CD14-positive monocyte (primary cell): ENCODE measurements at places on chromosomes 5 and 9.

DNA sequence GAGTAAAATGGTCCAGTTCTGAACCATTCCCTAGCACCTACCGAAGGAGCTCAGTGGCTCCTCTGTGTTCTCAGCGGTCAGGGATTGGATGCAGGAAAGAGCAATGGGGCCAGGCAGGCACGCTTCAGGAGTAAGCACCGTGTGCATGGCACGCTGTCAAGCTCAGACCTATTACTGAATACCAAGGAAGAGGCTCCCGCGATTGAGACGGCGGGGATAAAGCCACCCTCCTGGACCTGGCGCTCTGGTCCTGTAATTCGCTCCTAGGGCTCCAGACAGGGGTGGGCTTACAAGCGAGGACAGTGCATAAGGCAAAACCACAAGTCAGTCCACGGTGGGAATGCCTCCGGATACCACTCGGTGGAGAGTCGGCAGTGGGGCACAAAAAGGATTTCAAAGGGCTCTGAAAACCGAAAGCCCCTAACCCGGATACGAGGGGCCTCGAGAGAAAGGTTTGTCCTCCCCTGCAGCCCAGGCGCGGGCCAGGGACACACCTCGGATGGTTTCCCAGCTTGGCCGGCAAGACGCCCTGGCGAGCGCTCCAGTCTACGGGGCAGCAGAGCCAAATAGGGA is 988 bp downstream of the OXCT1 start:
- DNase-seq = no peak

DNA sequence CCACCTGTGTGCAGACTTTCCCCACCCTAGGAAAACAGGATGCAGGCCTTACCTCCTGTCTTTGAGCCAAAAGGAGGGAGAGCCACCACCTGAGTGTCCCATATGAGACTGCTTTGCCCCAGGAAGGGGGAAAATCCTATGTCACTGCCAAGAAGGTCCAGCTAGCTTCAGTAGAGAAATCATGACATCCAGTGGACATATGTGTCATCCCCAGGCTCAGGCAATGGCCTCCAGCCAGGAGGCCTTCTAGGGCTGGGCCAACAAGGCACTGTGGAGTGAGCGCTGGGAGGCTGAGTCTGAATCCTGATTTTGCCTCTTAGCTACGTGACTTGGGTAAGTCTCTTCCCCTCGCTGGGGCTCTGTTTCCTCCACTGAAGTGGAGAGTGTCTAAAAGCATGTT is 60.2 kb downstream of the SMIM23 start:
- DNase-seq = no peak

DNA sequence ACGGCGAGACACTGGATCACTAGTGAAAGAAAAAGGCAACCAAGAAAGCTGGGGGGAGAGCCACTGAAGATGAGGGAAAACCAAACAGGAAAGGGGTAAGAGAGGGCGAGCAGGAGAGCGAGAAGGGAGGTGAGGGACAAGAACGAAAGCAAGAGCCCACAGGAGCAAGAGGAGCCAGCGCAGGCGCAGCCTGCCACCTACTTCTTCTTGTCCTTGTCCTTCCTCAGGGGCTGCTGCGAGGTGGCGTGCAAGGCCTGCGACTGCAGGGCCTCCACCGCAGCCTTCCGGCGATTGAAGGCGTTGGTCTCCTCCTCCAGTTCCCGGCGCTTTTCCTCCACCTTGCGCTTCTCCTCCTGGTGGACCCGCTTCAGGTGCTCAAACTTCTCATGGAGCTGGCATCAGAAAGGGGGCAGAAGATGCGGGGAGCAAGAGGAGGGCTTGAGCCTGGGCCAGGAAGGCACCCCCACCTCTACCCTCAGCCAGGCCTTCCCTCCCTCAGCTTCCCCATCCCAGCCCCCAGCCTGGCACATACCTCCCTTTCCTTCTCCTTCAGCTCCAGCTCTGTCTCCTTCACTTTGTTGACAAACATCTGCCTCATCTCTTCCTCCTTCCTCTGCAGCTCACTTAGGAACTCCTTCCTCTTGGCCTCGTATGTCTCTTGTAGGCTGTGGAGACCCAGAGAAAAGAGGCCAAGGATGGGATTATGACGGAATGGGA is 13.5 kb downstream of the CCNI2 start:
- DNase-seq = no peak

- no peak for DNase-seq
Measured at GRCh38 chr5:167351316-167351715, 940.1 kb upstream of the WWC1 start.

DNA sequence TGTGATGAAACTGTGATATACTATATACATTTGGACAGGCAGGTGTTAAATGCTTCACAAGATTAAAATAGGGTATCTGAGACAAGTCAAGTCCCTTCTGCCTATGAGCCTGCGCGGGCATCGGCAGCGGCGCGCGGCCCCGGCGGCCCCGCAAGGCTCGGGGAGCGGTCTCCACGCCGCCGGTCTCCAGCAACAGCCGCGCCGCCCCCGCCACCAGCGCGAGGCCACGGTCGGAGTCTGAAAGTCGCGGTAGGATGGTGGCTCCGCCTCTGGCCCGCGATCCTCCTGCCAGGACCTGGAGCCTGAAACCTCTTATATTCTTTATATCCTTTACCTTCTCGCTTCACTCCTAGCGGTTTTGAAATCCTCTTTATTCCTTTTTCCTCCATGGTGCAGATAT is 99.4 kb downstream of the INSL6 start:
- no peak for DNase-seq

GRCh38 chr5:117863586-117864296 is 1124.6 kb downstream of the DTWD2 start:
- DNase-seq = peak; percentile 63

- no peak for DNase-seq
Measured at GRCh38 chr5:56615361-56616153, 199.8 kb upstream of the MAP3K1 start.

DNA sequence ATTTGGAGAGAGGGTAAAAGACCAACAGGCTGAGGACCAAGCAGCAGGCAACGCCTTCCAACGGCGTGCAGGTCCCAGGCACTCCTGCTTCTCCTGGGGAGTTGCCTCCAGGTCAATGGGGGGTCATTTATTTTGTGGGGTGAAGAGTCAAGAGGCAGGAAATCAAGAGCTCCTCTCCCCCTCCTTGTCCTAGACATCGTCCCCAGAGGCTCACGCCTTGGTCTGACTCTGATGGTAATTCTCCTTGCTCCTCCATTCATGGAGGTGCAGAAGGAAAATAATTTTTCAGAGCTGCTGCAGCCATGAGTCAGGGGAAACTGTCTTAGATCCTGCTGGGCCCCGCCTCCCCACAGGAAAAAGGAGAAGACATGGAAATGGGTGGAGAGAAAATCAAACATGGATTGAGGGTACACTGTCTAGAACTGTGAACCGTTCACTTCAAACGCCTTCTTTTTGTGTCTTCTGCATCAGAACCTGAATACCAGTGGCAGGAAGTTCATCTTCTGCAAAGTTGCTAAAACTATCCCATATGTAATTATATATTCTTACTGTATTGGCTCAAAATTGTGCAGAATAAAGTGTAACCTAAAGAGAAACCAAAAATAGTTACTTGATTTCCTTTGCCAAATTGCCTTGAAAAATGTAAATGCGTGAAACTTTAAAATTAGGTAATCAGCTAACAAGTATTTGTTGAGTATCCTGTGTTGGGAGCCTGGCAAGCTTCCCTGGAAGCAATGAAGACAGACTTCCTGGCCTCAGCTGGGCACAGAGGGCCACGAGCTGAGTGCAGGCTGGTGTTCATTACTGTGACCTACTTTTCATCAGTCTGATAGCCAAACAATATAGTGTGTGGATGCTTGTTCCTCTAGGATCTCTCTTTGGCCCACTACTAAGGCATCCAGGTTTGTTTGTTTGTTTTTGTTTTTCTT is 142.0 kb downstream of the CMYA5 start:
- no peak for DNase-seq

DNA sequence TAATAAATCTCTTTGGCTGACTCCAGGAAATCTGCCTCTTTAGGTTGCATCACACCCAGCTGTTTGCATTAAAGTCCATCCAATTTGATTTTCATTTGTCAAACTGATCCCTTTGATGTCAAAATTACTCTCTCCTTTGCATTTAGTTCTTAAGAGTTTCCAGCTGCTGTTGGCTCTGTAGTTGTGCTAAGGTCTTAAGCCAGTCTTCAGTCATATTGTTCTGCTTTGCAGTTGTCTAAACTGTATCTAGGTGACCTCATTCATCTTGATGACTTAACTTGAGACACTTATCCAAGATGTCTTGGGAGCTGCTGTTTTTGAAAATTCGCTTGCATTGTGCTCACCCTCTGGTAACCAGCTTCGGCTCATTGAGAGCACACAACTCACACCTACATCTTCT is 386.9 kb upstream of the TLE4 start:
- DNase-seq = no peak

- no peak for DNase-seq
Measured at GRCh38 chr5:26482810-26483375, 555.5 kb downstream of the CDH9 start.

- DNase-seq = peak; percentile 46
Measured at GRCh38 chr5:170638454-170639220, 134.8 kb downstream of the KCNIP1 start.

DNA sequence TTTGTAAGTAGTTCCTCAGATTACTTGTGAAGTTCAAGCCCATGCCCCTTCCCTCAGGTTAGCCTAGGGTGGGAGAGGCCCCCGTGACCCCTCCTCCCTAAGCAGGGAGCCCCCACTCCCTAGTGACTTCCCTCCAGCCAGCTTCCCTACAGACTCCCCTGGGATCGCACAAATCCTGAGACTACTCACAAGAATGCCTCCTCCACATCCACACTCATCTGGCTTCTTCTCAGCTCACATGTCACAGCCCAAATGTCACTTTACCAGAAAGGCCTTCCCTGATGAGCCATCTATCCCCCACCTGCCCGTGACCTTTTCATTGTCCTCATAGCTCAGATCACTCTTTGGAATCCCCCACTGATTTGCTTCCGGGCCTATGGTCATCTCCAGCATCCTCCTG is 96.7 kb upstream of the ARAP3 start:
- no peak for DNase-seq

DNA sequence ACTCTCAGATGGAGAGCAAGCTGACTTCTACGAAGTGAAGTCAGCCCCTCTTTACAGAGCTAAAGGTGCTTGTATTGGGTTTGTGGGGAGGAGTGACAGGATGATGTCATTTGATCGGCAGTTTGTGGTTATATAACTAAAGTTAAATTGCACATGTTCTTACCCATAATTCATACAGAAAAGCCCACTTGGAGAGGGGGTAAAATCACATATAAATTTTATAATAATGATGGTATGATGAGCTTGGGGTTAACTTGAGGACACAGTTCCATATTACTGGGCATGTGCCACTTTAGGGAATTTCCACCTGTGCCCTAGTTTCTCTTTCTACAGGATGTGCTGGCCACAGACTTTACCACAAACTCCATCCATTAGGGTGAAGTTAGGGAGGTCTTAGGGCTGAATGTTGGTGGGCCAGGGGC is 1178.6 kb upstream of the CDH9 start:
- DNase-seq = no peak

- DNase-seq = no peak
Measured at GRCh38 chr9:93501406-93501805, 48.0 kb upstream of the FAM120AOS start.

GRCh38 chr9:125591888-125592287 is 115.1 kb downstream of the MAPKAP1 start:
- DNase-seq = no peak

DNA sequence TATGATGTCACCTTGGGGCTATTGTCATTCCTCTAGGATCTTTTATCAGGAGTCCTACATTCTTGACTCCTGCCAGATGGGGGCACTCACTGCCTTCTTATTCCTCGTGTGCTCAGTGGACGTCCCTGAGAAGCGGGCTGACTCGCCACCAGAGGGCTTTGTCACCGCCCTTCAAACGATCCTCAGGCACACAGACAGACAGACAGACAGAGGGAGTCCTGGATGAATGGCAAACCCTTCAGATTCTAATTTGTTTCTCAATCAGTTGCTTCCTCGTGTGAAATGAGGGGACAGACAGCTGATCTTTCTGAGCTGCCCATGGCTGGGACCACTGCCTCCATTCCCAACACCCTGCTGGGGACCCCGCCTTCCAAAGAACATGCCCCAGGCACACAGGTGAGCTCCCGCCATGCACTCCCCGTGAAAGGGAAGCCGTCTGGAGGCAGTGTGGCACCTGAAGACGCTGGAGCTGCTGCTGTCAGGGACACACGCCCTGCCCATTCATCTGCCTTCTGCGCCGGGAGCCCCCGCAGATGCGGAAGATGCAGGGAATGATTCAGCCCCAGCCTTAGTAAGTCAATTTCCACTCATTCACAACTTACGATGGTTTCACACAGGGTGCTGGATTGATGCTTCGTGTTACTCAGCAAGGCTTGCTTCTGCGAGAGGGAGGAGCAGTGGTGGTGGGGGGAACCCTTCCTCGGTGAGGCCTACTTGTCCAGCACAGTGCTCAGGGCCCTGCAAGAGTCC is 24.9 kb upstream of the SH3PXD2B start:
- peak; percentile 66 for DNase-seq

- no peak for DNase-seq
Measured at GRCh38 chr9:96513622-96514021, 63.7 kb downstream of the HABP4 start.

DNA sequence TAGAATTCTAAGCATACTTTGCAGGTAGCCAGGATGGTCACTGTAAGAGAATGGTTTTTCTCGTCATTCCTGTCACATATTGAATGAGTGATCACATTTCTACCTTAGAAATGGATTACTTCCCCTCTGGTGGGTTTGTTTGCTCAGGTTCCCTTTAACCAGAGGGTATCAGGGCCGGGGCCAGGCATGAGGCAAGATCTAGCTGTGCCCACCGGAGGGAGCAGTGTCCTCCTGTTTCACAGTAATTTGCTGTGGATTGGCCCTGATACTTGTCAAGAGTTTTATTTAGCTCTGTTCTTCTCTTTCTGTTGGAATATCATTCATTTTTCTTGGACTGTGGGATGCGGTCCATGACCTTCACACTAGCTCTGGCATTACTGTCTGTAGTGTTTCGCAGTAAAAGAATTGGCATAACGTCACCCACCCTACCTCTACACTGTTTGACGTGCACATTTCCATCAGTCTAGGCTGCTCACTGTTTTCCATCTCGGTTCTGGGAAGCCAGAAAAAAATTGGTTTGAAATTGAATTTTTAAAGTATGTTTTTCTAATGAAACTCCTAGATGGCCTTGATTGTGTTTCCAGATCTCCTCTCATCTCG is 42.4 kb upstream of the ZBED3 start:
- DNase-seq = no peak

DNA sequence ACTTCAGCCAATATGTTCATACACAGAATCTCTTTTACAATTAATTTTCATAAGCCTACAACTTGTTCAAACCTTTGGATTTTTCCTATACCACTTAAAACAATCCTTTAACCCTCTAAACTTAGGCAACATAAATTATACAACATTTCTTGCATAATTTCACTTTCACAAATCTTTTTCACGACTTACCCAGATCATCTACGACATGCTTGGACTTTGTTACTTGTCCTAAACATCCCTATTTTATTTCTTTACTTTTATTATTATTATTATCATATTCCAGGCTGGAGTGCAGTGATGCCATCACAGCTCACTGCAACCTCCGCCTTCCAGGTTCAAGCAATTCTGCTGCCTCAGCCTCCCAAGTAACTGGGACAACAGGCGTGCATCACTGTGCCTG is 68.0 kb downstream of the CACNA1B start:
- no peak for DNase-seq

GRCh38 chr5:14325369-14325768 is 182.2 kb downstream of the TRIO start:
- no peak for DNase-seq
